ENCODE measurements at places on chromosomes 16 and 17.

DNA sequence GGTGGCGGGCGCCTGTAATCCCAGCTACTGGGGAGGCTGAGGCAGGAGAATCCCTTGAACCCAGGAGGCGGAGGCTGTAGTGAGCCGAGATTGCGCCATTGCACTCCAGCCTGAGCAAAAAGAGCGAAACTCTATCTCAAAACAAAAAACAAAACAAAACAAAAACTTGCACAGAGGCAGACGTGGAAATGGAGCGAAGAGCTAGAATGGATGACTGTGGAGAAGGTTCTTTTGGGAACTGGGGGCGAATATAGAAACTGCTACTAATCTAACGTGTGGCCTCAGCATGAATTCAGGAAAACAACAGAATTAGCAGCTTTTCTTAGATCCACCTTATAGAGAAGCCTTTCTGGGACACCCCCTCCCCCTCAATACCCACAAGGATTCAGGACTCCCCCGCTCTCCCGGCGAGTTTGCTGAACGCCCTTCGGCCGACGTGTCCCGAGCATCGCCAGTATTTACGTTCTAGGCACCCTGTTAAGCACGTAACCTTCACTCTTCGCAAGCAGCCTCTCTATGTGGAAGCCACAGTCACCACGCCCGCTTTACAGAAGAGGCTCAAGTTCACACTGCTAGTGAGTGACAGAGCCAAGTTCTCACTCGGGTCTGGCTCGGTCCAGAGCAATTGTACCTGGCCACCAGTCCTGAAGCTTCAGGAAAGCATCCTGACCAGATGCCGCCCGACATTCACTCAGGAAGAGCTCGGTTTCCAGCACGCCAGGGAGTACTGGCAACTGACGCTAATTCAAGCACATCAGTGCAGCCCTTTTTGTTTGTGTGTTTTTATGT lies 13.3 kb upstream of the ABR start:
- DNase-seq = no peak

DNA sequence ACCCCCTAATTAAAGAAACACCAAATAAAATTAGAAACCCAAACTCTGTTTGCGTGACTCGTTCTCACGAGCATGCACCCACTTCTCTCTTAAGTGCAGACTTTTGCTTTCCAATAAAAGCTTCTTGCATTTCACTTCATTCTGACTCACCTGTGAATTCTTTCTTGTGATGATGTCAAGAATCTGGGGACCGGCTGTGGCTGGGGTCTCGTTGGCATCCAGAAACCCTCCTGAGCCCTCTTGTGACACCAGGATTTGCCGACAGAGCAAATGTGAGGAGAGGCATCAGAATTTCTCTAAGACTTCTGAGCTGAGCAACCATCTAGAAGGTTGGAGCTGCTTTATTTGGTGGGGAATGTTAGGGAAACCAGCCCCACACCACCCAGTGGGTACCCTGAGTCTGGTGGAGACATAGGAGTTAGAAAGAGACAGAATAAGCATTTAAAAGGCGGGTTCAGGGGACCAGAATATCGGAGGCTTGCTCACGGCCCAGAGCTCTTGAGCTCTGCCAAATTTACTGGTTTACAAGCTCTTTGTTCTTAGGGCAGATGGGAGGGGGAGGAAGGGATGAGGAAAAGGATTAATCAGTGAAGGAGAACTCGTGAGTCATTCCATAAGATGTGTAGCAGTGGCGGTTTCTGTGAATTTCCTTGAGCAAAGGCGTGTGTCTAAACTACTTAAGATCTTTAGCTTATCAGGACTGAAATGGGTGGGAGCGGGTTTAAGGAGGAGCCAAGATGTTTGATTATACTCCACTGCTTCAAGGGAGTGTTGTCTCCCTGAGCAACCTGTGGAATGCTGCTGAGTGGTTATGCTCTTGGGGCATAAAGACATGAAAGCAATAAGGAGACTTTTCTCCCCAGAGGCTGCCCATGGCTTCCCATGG lies 24.2 kb upstream of the TMC5 start:
- no peak for DNase-seq

DNA sequence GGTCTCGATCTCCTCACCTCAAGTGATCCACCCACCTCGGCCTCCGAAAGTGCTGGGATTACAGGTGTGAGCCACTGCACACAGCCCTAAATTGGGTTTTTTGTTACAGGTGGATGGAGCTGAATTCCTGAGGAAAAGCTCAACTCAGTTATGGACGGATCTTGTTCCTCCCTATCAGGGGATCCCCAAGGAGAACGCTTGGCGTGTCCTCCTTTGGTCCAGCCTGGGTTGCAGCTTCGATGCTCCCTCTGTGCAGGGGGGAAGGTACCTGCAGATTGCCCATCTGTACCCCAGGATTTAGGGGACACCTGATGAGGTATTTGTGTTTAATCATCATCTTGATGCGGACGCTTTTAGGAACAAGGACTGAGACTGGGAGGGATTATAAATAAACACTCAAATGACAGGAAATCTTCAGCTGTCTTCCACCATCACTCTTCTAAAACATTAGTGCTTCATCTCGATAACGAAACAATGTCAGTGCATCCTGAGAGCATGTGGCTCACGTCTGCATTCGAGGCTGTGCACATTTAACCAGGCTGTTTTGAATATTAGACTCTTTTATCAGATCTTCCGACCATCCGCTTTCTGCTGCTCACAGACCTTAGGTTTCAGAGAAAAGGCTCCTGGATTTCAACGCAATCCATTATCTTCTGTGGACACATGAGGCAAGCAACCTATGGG lies 18.2 kb upstream of the MEIOB start:
- DNase-seq = no peak

- DNase-seq = no peak
Measured at GRCh38 chr17:2155573-2155972, 100.7 kb downstream of the HIC1 start.

DNA sequence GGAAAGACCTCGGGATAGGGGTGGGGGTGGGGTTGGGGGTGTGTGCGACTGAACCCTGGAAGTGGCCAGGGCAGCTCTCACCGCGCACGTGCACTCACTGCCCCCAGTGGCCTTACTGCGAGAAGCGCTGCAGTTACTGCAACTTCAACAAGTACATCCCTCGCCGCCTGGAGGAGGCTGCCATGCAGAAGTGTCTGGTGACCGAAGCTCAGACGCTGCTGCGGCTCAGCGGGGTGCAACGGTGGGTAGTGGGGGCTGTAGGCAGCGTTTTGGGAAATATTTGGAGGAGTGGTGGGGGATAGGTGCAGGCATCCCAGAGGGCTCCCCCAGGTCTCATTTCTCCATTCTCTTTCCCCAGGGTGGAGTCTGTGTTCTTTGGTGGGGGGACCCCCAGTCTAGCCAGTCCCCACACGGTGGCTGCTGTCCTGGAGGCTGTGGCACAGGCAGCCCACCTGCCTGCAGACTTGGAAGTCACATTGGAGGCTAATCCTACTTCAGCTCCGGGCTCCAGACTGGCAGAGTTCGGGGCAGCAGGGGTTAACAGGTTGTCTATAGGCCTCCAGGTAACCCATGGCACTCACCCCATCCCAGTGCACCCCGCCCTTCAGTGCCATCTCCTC lies 972 bp downstream of the RSAD1 start:
- no peak for DNase-seq

GRCh38 chr17:1211287-1211686 lies 31.5 kb upstream of the ABR start:
- no peak for DNase-seq

GRCh38 chr17:48646183-48647102 lies 20.3 kb upstream of the HOXB9 start:
- DNase-seq = no peak

- no peak for DNase-seq
Measured at GRCh38 chr16:21001262-21001661, 100.7 kb downstream of the LYRM1 start.

DNA sequence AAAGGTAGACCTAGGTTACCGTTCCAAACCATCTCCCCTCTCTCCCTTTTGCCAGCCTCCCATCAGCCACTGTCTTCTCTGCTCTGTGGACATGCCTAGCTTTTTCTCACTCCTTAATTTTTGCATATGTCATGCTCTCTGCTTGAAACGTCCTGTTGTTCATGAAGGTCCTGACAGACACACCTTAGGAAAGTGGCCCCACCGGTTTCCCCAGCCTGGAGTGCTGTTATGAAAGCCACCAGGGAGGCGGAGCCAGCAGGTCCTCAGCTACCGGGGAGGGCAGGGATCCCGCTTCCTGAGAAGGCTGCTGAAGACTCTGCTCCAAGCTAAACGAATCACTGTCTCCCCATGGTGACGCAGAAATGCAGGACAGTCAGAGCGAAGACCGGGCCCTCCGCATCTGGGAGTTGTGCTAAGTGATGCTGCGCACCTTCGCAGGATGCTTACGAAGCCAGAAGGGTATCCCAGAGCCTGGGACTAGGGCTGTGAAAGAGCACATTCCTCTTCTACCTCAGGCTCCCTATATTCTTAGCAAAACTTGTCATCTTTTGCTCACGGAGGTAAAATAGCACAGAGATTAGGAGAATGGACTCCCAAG lies 2.3 kb upstream of the SLC16A11 start:
- no peak for DNase-seq

GRCh38 chr17:50043290-50044148 lies 12.4 kb upstream of the ITGA3 start:
- no peak for DNase-seq

DNA sequence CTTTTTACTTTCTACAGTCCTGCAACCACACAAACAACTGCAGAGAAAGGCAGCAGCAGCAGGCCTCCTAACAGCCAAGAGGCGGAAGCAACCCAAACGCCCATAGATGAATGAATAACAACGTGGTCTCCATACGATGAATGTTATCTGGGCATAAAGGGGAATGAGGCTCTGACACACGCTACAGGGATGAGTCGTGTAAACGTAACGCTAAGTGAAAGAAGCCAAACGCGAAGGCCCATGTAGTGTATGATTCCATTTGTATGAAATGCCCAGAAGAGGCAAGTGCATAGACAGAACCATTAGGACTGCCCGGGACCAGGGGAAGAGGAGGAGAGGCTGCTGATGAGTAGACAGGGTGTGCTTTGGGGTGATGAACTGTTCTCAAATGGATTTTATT lies 94.8 kb upstream of the DNAH17 start:
- DNase-seq = no peak

GRCh38 chr17:83174362-83175118 lies 95.1 kb downstream of the METRNL start:
- no peak for DNase-seq

DNA sequence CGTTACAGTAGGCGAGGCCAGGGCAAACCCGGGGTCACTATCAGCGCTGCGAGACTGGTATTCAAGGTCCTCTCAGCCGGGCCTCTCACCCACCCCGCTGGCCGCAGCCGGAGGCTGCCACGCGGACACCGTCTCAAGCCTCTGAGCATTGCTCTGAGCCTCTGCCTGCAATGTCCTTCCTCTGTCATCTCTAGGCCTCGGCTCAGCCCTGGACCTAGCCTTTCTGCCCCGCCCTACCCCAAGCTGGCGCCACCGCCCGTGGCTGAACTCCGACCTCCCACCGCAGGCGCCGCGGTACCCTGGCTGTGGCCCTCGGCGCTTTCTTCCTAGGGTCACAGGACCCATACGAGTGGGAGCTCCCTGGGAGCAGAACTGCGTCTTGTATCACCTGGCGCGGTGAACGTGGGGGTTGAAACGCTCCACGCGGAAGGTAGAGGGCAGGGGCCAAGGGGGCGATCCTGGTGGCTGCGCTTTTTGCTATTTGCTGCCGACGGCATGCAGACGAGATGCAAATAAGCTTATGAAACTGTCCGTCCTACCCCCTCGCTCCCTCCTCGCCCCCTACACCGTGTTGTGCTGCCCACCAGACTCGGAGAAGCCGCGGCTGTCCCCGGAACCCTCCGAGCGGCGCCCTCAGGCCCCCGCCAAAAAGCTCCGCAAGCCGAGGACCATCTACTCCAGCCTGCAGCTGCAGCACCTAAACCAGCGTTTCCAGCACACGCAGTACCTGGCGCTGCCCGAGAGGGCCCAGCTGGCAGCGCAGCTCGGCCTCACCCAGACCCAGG lies 3.7 kb downstream of the DLX4 start:
- DNase-seq = no peak

DNA sequence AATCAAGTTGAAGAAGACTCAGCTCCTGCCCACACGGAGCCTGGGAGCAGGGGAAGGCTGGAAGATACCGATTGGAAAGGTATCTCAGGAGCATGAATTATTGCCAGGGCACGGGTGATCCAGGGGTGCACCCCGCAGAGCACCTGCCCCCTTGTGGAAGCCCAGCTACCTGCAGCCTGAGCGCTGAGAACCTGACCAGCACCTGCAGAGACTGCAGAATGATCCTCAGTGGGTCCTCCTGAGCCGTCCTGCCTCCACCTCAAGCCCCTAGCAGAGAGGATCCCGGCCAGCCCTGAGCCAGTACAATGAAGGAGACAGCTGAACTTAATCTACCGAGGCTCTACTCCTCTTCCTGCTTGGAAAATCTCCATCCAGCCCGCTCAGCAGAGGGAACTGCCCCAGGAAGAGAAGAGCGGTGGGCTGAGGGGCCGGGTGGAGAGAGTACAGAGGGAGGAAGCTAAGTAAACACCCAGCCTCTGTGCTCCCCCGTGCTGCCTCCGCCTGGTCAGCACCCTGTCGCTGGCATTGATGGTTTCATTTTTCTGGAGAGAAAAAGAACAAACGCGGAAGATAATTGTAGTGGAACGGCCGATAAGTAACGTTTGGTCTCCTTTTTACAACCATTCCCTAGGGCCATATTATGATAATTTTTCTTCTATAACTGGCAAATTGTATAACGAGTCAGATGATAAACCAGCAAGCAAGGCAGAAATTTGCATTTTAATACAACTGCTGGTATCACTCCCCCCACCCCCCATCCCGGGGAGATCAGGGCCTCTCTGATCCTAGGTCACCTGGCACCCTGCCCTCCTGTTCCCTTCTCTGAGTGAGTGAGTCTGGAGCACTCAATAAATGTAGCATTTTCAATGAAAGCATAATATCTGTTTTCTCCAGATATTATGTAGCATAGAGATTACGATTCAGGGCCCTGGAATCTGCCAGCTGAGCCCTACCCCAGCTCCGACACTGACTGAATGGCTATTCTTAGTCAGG lies 204.5 kb upstream of the RPL38 start:
- DNase-seq = no peak

DNA sequence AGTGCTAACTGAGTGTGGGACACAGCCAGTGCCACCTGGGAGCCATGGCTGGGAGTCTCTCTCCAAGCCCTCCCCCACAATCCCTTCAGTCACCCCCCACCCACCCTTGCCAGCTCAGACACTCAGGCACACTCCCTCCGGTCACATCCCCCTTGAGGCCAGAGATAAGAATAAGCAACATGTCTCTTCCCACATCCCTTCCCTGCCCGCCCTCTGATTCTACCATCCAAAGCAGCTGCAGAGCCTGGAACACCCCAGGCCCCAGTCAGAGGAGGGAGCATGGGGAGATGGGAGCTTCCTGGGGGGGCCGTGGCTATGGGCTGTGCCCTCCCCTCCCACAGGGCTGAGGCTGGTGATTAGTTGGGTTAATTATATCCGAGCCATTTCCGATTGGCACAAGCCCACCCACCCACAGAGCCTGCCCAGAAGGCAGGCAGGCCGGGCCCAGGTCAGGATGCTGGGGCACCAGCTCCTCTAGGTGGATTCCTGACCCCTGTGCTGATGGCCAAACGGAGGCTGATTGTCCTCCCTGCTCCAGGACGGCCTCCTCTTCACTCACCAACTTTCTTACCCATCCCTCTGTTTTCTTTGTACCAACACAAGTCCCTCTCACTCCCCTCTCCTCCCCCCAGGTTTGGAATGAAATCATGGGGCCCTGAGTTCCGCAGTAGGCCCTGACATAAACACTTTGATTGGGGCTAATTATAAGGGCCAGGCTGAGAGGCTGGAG lies 28.6 kb upstream of the MEIOC start:
- no peak for DNase-seq

GRCh38 chr16:14309001-14309886 lies 238.1 kb downstream of the MRTFB start:
- DNase-seq = no peak

GRCh38 chr16:50821586-50821985 lies 79.7 kb downstream of the CYLD start:
- no peak for DNase-seq
